ENCODE measurements at places on chromosomes 1 and 21. TPM values are rescaled to one million over a fixed set of nuclear protein-coding genes. Genes with fewer than 3 reads are reported as not detected.

The OR14C36 gene
- not detected for total RNA-seq

The MSH4 gene
- total RNA-seq = 0.24 TPM

The BTBD19 gene
- 10.1 TPM for total RNA-seq

The CD2 gene
- total RNA-seq = not detected

The ATP1B1 gene
- total RNA-seq = 28.6 TPM

The MANEAL gene
- 1.7 TPM for total RNA-seq

The KCNE1 gene
- total RNA-seq = 0.72 TPM

The OR1C1 gene
- 9.9 TPM for total RNA-seq

DNA sequence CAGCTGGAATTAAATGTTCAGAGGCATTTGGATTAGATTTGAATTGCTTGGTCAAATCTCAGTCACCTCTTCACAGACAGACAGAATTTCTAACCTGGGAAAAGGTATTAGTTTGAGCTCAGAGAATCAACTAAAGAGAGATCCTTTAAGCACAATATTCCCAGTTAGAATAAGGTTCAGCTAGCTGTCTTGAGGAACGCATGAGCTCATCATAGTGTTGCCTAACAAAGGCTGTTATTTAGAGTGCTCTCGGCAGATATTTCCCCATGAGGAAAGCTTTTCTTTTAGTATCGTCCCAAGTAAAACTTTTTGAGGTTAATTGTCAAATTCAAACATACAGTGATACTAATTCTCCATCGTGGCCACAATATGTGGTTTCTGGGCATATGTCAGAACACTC, 269.9 kb downstream of the HLX start:
- no peak for DNase-seq

- DNase-seq = peak; percentile 38
These were observed 81.7 kb upstream of the PGBD5 start for GRCh38 chr1:230507666-230508402.

- peak; percentile 44 for DNase-seq
These were observed 85.6 kb downstream of the NKAIN1 start for GRCh38 chr1:31154000-31154631.

- DNase-seq = no peak
These were observed 5.4 kb downstream of the CDKN2C start for GRCh38 chr1:50975436-50975835.

- peak; percentile 26 for DNase-seq
These were observed 6.0 kb upstream of the CITED4 start for GRCh38 chr1:40868051-40868723.

GRCh38 chr1:7941437-7941793, 776 bp upstream of the TNFRSF9 start:
- DNase-seq = peak; percentile 31

GRCh38 chr21:42570841-42571387, 57.3 kb downstream of the SLC37A1 start:
- DNase-seq = no peak

- no peak for DNase-seq
These were observed 6.8 kb downstream of the HCRTR1 start for GRCh38 chr1:31624309-31624708.

DNA sequence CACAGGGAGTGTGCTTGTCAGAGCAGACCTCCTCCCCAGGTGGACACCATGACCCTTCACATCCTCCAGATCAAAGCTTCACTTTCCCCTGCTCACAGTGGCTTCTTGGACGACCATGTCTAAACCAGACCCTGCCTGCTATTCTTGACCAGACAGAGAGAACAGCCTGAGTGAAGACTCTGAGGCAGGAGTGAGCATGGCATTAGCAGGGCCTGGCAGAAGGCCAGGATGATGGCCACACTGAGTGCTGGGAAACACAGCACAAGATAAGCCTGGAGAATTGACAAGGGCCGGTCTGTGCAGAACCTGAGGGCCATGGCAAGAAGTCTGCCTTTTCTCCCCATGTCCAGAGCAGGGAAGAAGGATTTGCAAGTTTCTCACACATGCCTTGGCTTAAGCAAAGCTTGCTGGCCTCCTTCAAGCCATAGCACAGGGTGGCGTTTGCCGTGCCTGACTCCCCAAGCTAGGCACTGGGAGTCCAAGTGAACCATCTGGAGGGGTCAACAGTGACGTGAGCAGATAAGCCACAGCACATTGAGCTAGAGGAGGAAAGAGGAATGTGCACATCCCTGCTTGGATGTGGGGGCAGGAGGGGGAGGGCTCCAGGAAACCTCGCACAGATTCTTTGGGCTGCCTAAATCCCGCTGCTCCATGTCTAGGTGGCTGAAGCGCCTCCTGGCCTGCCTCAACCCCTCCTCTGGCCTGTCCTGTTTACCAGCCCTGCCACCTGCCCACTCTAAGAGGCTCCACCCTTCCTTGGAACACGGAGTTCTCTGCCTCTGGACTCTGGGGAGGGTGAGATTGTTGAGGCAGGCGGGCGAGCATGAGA, 87.1 kb downstream of the CD58 start:
- DNase-seq = peak; percentile 65

DNA sequence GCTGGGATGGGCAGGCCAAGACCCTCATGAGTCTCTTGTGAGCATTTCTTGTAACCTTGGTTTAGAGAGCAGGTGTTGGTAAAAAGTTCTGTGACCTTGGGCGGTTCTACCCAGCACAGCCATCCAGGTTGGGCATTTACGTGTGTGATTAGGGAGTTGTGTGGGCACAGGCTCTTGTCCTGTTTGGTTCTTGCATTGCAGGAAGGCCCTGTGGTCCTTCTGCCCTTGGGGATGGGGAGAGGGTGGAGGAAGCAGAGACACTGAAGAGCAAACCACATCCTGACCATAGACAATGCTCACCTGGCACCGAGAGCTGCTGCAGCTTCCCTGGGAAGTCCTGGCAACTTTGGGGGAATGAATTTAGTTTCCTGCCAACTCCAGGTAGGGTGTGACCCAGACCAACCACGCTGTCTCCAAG, 25.6 kb downstream of the RNF187 start:
- DNase-seq = no peak

- no peak for DNase-seq
These were observed 92.1 kb upstream of the C1orf174 start for GRCh38 chr1:3992103-3992556.

DNA sequence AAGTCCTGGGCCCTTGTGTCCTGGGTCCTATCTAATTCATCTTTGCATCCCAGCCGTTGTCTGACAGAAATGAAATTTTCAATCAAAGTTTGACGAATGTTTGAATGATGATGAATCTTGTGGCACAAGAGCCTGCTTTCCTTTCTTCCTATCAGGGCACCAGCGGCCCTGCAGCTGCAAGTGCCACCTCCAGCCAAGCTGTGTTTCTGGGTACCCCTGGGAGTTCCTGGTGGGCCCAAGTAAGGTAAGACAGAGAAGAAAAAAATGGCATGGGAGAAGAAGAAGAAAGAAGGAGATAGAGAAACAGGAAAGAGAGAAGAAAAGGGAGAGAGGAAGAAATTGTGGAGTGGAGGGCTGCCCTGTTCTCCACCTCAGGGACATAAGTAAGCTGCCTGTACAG, 782.1 kb upstream of the TPTE start:
- no peak for DNase-seq

GRCh38 chr1:36657826-36658225, 175.1 kb upstream of the CSF3R start:
- no peak for DNase-seq

DNA sequence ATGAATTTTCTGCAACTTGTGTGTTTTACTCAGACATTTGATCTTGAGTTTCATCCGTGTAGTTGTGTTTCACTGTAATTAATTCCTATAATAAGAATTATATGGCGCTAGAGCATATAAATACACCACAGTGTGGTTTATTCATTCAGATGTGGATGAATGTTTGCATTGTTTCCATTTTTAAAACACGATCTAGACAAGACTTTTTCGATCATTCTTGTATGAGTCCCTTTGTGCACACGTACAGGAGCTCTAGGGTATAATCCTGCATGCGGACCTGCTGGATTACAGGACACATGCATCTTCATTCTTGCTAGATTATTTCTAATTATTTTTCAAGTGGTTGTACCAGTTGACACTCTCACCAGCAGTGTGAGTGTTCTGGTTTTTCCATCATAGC, 46.8 kb upstream of the CNIH3 start:
- DNase-seq = no peak

DNA sequence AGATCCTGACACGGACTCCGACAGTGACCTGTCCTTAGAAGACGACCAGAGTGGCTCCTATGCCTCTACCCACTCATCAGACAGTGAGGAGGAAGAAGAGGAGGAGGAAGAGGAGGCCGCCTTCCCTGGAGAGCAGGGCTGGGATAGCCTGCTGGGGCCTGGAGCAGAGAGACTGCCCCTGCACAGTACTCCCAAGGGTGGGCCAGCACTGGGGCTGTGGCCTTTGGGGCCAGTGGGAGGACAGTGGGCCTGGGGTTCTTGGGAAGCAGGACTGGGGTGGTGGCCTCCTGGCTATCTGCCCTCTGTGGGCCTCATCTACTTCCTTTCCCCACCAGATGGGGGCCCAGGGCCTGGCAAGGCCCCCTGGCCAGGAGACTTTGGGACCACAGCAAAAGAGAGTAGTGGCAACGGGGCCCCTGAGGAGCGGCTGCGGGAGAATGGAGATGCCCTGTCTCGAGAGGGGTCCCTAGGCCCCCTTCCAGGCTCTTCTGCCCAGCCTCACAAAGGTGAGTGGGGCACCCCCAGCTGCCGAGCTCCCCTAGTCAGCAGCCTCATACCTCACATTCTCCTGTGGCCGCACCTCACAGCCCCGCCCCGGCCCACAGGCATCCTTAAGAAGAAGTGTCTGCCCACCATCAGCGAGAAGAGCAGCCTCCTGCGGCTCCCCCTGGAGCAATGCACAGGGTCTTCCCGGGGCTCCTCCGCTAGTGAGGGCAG, 10.0 kb downstream of the PSRC1 start:
- DNase-seq = no peak

DNA sequence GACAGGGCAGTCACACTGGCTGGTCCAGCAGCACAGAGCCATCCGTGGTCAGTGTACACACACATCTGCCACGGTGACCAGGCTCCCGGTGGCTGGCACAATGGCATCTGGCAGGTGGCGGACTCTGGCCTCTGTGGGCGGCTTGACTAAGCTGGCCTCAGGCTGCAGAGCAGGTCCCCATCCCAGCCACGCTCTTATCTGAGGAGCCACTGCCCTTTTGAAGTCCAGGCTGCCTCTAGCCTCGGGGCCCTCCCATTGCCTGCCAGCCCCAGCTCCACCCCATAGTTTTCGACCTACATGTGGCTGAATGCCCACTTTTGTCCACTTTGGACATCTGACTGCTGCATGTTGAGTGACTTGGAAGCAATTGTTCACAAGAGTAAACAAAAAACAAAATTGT, 29.9 kb upstream of the EDN2 start:
- DNase-seq = no peak

DNA sequence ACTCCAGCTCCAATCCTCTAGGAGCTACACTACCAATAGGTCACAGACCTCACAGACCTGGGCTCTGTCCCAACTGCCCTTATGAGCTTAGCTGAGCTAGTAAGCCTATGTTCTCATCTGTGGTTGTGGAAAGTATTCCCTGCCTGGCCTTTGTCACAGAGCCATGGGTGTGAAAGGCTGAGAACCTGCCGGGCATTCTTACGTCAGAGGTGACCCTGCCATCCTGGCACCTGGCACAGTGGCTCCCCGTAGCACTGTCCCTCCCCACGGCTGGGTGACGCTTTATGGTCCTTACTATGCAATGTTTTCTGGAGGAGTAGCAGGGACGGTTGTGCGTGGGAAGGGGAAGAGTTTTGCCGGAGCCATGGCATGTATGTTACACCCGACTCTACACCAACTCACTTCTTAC, 3.5 kb downstream of the TNFRSF1B start:
- DNase-seq = no peak

DNA sequence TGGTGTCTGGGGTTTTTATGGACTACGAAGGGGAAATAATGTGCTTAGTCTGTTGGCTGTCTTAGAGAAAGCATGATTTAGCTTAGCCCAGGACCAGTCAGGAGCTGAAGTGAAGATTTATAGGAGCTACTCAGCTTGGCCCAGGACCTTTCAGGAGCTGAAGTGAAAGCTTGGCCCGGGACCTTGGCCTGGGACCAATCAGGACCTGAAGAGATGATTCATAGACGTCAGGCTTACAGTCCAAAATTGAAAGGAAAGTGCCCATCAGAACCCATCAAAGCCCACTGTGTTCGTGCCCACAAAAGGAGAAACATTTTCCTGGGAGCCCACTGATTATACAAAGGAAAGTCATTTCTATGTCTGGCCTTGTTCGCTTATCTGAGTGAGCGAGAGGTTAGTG, 35.6 kb downstream of the MSTO1 start:
- no peak for DNase-seq

- no peak for DNase-seq
These were observed 73.6 kb upstream of the PTGFRN start for GRCh38 chr1:116836099-116836498.

GRCh38 chr21:27068811-27069210, 101.9 kb upstream of the ADAMTS5 start:
- DNase-seq = peak; percentile 57

GRCh38 chr21:46171996-46172862, 12.0 kb downstream of the SPATC1L start:
- no peak for DNase-seq

GRCh38 chr1:156657741-156658319, 15.9 kb downstream of the BCAN start:
- no peak for DNase-seq

GRCh38 chr1:109788695-109789521, 25.2 kb upstream of the EPS8L3 start:
- no peak for DNase-seq

Data from umbilical cord (tissue), 2 donors.